ENCODE measurements at places on chromosomes 11 and 22. TPM values are rescaled to one million over a fixed set of nuclear protein-coding genes. Genes with fewer than 3 reads are reported as not detected.
A peak's percentile ranks its signal among the peaks of the same experiment; 100 is the strongest.

NAALADL1 gene
- 25.0 TPM for total RNA-seq

GRCh38 chr22:44650806-44651205 is 51.2 kb upstream of the PRR5 start:
- no peak for DNase-seq
- H3K27ac ChIP-seq, result no peak overlapping the region
- H3K4me1 ChIP-seq, result no peaks in the 10 kb centered on the region

DNA sequence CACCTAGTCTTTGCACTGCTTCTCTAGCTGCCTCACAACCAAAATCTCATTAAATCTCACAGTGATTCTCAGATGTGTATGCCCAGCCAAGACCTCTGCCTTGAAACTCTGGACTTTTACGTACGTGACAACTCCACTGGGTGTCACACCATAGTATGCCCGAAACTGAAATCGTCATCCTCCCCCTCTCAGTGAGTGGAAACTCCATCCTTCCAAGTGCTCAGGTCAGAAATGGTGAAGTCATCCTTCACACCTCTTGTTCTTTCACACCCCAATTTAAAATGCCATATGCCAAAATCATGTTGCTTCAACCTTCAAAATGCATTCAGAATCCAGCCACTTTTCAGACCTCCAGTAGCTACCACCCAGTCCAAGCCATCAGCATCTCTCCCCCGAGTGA is 42.5 kb downstream of the SFI1 start:
- H3K27me3 ChIP-seq, result no peaks in the 10 kb centered on the region
- H3K4me1 ChIP-seq, result peaks cover 77% of the 10 kb centered on the region
- peak overlapping the region; percentile 99 for H3K27ac ChIP-seq
- peak overlapping the region; percentile 81 for H3K4me3 ChIP-seq
- peak; percentile 53 for DNase-seq
- H3K36me3 ChIP-seq, result peaks cover 17% of the 10 kb centered on the region

- DNase-seq, result no peak
- H3K4me1 ChIP-seq, result no peaks in the 10 kb centered on the region
- H3K27ac ChIP-seq, result no peak overlapping the region
- no peaks in the 10 kb centered on the region for H3K27me3 ChIP-seq
- no peak overlapping the region for H3K4me3 ChIP-seq
- no peaks in the 10 kb centered on the region for H3K36me3 ChIP-seq
Observed at GRCh38 chr11:123822599-123822998, 16.4 kb upstream of the OR6M1 start.

- H3K27ac ChIP-seq, result no peak overlapping the region
- no peaks in the 10 kb centered on the region for H3K36me3 ChIP-seq
- no peak for DNase-seq
- H3K4me3 ChIP-seq, result no peak overlapping the region
Observed at GRCh38 chr11:117900121-117900648, 23.7 kb upstream of the FXYD6 start.

DNA sequence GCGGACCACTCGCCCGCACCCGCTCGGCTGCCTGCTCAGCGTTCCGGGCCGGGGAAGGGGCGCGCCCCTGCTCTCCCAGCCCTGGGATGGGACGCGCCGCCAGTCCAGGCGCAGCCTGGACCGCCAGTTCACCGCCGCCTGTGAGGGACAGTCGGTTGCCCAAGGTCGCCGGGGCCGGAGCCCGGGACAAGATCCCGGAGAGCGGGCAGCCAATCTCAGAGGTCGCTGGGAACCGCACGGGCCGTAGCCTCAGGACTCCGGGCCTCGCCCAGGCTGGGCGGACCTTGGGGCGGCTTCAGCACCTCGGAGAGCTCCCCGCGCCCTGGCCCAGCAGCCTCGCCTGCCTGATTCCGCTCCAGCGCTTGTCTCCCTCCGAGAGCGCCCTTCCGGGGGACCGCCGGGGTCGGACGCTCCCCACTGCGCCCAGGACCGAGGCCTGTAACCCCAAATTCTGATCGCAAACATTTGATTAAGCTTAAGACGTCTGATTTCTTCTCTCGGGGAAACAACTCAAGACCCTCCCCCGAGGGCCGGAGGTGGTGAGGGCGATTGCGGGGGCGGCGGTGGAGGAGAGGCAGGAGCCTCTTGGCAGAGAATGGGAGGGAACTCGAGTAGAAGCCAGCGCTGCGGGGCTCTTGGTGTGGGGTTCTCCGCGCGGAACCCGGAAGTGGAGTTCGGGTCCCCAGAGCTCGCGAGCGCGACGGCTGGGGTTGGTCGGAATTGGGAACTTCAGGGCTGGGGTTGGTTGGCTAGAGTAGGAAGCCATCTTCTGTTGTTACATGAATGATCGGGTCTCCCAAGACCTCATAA is 1.1 kb upstream of the CHRM4 start:
- peak; percentile 88 for DNase-seq
- H3K27ac ChIP-seq, result no peak overlapping the region
- H3K4me3 ChIP-seq, result peak overlapping the region; percentile 92
- H3K36me3 ChIP-seq, result peaks cover 1% of the 10 kb centered on the region
- H3K27me3 ChIP-seq, result peaks cover 51% of the 10 kb centered on the region

Measured in activated T-cell treated with anti-CD3 and anti-CD28 coated beads, Interleukin-2, amount 50 U/mL, for 72 hours (primary cell).